ENCODE measurements at places on chromosomes 3 and 15.

DNA sequence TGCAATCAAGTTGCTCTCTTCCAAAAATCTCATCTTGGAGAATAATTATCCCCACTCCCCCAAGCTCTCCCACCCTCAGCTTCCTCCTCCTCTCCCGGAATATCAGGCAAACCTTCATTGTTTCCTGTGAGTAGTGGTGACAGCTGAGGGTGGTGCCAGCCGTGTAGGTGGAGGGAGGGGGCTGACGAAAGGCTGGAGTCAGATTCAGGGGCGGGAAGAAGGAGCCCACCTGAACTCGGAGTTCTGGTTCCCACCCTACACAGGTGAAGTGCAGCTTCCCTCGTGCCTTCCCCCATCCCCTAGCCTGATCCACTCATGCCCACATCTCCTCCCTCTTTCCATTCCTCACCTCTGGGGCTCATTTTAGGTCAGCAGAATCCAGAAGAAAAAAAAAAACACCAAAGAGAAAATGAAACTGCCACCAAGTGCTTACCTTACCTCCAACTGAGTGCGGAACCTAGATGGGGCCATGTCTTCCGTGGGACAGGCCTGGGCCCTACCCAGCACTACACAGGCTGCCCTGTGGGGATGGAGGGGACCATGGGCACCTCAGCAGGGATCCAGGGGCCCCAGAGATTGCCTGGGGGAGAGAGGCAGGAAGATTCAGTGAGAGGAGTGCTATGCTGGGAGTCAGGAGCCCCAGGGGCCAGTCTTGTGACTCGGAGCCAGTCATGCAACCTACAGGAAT, 81.3 kb downstream of the ADCY5 start:
- no peak for DNase-seq

- no peak for DNase-seq
Observed at GRCh38 chr3:172104471-172105072, 65.2 kb downstream of the FNDC3B start.

DNA sequence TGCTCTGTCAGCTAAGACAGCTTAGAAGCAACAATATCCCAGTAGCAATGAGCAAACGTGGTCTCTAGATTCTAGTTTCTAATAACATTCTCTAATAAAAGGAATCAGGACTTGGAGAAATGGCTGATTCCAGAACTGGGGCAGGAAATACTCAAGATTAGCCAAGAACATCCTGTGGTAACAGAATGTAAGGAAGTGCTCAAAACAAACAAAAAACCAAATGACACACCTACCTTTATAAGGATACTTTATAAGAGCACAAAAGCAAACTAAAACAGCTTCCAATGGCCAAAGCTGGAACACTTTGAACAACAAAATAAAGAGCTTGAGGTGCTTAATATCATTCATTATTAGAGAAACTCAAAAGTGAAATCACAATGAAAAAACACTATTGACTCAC, 33.1 kb upstream of the EIF5A2 start:
- no peak for DNase-seq

- no peak for DNase-seq
Observed at GRCh38 chr15:93779341-93779740, 452.0 kb upstream of the MCTP2 start.

- DNase-seq = no peak
Observed at GRCh38 chr3:51862886-51863285, 1.5 kb downstream of the IQCF2 start.

DNA sequence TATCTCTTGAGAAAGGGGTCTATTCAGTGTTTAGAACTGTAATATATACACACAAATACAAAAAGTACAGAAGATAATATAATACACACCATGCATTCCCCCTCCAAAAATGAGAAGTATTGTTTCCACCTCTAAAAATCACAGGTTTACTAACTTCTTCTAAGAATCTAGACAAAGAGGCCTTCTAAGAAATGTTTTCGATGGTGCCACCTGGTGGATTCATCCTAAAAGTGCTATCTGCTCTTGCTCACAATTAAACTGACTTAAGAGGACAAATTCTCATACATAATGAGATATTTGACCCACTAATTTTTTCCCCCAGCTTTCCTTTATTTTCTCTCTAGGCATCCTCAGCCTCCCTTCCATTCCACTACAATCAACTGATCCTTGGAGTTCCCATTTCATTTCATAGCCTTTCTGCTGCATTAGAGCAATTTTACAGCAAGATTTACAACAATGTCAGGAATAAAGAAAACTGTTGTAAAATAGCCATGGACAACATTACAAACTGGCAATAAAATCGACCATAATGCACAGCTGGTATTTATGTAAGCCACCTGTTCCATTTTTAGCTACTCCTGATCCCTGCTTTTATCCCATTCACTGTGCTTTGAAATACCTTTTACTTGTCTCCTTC, 124.6 kb downstream of the ARRDC4 start:
- DNase-seq = peak; percentile 39

GRCh38 chr3:146163584-146163983, 2.6 kb upstream of the PLOD2 start:
- no peak for DNase-seq

DNA sequence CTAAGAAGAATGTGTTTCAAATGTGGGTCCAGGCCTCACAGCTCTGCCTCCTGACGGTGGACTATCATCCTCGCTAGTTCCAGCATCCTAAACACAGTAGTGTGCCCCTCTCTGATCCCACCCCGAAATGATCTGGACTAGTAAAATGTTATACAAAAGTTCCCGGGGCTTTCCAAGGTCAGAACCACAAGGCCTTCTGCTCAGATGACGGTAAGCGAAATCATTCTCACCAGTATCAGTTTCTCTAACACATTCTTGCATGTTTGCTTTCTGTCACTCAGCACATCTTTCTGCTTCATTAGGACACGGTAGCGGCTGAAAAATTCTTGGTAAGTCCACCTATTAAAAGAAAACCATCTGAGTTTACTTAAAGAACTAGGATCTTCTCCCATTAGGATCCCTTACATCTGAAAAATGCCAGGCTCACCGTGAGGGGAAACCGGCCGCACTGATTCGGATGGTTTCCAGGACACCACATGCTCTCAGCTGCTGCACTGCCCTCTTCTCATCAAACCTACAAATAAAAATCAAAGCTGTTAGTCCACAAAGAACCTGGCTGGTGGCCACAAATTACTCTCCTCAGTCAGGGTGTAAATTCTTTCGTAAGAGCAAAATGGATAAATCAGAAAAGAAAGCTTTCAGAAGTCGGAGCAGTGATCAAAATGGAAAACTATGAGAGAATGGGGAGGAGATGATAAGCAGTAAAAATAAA, 83.9 kb upstream of the MYO5C start:
- no peak for DNase-seq

- DNase-seq = no peak
Observed at GRCh38 chr3:131543714-131544113, 40.9 kb upstream of the MRPL3 start.

Measured in CD14-positive monocyte (primary cell).